ENCODE measurements at places on chromosomes 1 and 21. TPM values are rescaled to one million over a fixed set of nuclear protein-coding genes. Genes with fewer than 3 reads are reported as not detected.
A peak's percentile ranks its signal among the peaks of the same experiment; 100 is the strongest.

The AUNIP gene
- total RNA-seq = 11.5 TPM

The PRRX1 gene
- not detected for total RNA-seq

The PAQR6 gene
- total RNA-seq = not detected

The LCE1A gene
- total RNA-seq = not detected

- peak; percentile 42 for DNase-seq
Measured at GRCh38 chr21:25385911-25386474, 221.3 kb downstream of the MRPL39 start.

DNA sequence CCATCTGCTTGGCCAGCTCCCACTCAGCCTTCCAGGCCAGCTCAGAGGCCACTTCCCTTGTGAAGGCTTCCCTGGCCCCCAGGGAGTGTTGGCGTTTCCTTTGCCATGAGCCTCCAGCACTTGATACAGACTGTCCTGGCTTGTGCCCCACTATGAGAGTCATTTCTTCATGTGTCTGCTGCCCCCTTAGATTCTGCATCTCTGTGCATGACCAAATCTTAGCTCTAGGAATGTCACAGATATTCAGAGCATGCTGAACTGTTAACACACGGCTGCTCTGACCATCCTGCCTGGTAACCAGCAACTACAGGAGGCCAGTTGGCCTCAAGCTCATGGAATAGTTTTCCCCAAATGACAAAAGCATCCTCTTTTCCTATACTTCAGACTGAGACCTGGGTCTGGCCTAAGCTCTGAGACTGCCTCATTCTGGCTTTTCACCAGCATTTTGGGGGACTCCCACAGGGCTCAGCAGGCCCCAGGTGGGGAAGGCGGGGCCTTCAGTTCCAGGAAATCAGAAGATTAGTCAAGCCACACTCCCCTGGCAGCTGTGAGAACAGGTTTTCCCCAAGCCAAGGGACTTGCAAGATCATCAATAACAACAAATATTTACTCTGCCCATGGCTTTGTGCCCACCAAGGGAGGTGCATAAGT lies 182.6 kb upstream of the EDN2 start:
- DNase-seq = no peak

DNA sequence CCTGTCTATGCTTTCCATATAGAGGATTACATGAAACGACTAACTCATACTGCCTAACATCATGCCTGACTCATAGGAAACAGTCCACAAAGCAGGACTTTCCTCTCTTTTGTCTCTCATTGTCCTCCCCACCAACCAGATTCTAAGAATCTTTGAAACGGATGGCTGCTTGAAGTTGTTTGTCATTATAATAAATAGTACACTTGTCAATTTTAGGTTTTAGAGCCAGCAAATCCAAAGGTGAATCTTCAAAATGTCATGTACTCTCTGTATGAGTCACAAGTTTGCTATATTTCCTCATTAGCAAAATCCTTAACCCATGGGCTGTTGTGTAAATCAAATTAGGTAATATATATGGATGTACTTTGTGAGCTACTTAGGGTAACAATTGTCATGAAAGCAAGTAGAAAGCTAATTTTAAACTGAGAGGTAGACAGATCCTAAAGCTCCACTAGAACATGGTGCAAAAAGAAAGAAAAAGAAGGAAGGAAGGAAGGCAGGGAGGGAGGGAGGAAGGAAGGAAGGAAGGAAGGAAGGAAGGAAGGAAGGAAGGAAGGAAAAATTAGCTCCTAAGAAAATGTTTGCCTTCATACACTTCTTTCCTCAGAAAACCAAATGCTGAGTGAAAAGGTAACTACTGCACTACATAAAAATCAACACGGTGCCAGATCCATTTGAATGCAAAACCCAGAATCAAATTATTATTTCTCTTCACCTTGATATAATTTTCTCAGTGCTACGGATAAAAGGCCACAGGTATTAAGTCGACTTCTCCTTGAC lies 129.5 kb upstream of the PRMT6 start:
- DNase-seq = no peak

DNA sequence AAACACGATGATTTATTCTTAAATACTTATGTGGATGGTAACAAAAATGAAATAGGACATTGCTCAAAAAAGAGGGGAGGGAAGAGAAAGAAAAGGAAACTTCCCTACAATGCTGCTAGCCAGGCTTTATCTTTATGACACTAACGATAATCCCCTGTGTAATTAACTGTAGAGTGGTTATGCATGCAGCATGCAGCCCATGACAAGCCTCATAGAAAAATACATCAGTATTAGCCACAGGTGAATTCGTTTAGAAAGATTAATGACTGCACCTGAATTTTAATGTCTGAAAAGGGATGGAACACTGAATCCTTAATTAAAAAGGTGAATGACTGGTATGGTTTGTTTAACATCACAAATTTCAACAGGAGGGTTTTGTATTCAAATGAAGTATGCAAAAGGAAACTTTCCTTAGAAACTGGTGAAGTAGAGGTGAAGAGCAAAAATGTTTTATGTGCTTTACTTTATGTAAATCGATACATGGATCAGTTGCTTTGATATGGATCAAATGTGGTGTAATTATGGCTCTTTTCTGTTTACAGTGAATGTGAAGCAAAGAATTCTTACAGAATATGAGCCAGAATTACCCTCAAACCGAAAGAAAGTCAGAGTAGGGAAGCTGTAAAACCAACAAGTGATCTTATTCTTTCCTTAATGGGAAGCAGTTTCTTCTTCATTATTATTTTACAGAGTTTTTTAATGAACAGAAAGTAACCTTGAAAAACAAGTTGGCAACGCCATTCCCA lies 569.6 kb upstream of the ADGRL2 start:
- DNase-seq = no peak

DNA sequence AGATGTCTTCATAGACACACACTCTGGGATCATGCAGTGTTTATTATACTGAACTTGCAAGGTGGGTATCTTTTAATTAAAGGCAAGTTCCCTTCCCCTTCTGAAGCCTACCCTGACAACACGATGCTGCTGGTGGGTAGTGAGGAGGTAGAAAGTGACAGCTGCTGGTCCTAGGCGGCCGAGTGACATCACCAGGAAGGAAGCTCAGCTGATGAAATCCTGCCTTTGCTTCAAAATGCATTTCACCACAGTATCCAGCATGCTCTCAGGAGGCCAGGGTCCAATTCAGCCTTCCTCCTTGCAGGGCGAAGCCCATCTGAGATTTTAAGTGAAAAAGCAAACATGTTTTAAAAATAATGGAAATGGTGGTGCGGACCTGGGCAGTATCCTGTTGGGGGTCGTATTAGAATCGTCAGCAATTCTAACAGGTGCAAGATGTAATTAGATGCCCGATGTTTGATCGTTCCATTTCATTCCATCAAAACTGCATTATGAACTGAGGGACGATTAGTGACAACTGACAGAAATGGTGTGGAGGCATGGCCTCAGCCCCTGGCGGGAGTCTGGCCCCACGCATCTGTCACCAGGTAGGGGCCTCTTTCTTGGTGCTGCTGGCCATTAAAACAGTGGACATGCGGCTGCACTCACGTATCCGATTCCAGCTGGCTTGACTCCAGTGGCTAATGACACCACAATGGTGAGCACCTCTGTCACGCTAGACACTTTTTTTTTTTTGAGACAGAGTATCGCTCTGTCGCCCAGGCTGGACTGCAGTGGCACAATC lies 324.8 kb upstream of the C1orf174 start:
- no peak for DNase-seq

DNA sequence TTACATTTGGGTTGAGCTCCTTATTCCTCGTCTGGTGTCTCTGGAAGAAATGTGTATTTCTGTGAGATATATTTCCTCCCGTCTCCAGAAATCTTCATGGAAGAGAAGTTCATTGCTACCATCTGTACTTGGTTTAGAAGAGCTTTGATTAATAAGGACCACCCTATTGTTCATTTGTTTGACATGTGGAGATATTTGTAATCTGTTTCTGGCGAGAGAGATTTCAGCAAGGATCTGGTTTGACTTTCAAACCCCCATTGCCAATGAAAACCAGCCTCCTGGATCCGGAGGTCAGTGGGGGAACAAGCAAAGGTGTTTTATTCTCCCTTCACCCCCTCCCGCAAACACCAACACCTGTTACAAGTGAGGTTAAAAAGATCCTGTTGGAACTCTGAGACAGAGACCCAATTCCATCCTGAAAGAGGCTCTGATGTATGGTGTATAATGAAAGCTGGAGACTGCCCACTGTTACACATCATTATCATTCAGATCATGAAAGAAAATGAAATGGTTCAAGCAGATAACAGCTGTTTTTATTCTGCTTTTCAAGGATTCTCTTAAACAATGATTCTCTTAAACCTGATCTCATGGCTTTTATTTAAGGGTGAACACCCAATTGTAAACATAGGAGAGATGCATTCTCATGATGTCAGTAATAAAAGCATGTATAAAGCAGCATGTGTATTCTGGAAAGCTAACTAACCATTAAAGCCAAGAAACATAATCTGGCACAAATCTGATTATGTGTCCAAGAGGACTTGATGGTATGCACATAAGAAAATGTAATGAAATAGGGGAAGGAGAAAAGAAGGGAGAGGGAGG lies 393.5 kb upstream of the ADGRL2 start:
- no peak for DNase-seq

All from Caki2 (cell line).